ENCODE measurements at places on chromosomes 5 and 9. TPM values are rescaled to one million over a fixed set of nuclear protein-coding genes. Genes with fewer than 3 reads are reported as not detected.

GRCh38 chr9:26053954-26054353, 375.7 kb upstream of the TUSC1 start:
- no peak for DNase-seq

Gene SOHLH1
- not detected for total RNA-seq

DNA sequence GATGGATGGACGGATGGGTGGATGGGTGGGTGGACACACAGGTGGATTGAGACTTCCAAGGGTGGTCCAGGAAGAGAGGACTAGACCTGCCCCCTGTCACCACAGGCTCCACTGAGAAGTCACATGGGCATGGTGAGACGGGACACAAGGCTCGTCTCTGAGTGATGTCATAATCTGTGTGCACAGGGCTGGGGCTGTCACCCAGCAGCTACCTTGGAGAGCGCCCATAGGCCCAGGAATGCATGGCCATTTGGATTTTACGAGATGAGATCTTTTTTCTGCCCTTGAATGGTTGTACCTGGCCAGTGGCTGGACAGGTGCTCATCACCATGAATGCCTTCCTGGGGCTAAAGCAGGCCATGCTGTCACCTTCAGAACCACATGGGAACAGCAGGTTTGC, 3.1 kb downstream of the OLFM1 start:
- no peak for DNase-seq

- peak; percentile 26 for DNase-seq
Observed at GRCh38 chr5:163439092-163439425, 1.7 kb downstream of the CCNG1 start.

Gene ACTBL2
- 0.30 TPM for total RNA-seq

- DNase-seq, result no peak
Observed at GRCh38 chr9:29456940-29457339, 1883.7 kb upstream of the C9orf72 start.

GRCh38 chr5:72093217-72093616, 14.1 kb upstream of the MAP1B start:
- no peak for DNase-seq

- DNase-seq, result no peak
Observed at GRCh38 chr9:76703270-76703669, 61.0 kb upstream of the PCA3 start.

- DNase-seq, result peak; percentile 22
Observed at GRCh38 chr5:45521067-45521466, 175.1 kb downstream of the HCN1 start.

- no peak for DNase-seq
Observed at GRCh38 chr5:2113348-2114131, 230.8 kb upstream of the IRX4 start.

- DNase-seq, result no peak
Observed at GRCh38 chr5:119626086-119626485, 3.3 kb upstream of the FAM170A start.

DNA sequence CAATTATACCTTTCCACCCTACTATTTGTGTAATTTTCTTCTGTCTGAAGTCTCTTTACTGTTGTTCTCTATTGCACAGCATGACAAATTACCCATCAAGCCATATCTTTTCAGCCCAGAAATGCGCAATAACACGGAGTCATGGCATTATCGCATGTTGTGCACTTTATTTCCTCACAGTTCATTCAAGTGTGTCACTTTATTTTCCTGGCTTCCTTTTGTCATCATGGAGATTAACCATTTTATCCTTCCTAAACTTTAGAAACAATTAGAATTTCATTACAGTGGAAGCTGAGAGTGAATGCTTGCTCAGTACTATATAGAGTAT, 41.3 kb upstream of the MEF2C start:
- DNase-seq, result no peak

DNA sequence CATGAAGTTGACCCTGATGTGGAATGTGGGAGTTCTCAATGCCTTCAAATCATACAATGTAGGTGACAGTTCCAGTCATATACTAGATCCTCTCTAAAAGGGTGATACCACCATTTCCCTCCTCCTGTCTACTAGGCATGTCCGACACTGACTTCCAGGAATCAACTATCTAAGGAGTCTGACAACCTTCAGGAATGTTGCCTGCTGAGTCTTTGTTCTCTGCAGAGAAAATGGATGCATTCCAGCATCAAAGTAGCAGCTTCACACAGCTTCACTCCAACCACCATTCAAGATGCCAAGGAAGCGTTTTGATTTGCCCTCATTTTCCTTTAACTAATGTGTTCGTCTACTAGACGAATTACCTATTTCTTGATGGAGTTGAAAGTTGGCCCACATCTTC, 530.2 kb downstream of the EBF1 start:
- no peak for DNase-seq

Gene GADD45G
- total RNA-seq, result 3.5 TPM

Gene BRINP1
- not detected for total RNA-seq

Gene TGFBI
- 2,194 TPM for total RNA-seq

Gene STING1
- 45.6 TPM for total RNA-seq

All from MG63 (cell line).